ENCODE measurements at places on chromosomes 13 and 19.
A peak's percentile ranks its signal among the peaks of the same experiment; 100 is the strongest.

DNA sequence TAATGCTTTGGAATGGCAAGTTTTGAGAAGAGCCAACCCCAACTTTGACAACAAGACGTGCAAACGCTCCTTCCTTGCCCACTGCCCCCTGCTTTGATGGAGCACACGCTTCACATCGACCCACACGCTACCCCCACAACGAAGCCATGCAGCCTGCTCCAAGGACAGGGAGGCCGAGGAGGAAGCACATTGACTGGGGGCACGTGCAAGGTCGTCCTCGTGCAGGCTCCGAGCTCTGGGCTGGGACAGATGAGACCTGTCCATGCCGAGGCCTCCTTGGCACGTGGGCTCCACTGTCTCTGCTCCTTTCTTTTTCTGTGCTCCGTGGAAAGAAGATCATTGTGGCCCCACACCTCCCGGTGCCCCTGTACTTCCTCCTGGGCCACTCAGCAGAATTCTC lies 309.0 kb downstream of the TEX29 start:
- no peak for DNase-seq

GRCh38 chr13:110811771-110812120 lies 98.2 kb downstream of the ING1 start:
- DNase-seq: no peak

DNA sequence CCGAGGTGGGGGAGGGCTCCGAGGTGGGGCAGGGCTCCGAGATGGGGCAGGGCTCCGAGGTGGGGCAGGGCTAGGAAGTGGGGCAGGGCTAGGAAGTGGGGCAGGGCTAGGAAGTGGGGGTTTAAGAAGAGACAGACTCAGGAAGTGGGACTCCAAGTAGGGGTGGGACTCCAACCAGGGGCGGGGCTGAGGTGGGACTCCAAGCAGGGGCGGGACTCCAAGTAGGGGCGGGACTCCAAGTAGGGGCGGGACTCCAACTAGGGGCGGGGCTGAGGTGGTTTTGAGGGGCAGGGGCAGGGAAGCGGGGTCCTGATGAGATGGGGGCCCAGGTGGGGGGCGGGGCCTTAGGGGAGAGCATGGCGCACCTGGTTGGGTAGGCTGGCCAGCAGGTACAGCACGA lies 13.6 kb downstream of the CFD start:
- peak; percentile 54 for DNase-seq

- no peak for DNase-seq
These were observed 2.9 kb upstream of the NRTN start for GRCh38 chr19:5801796-5802619.

DNA sequence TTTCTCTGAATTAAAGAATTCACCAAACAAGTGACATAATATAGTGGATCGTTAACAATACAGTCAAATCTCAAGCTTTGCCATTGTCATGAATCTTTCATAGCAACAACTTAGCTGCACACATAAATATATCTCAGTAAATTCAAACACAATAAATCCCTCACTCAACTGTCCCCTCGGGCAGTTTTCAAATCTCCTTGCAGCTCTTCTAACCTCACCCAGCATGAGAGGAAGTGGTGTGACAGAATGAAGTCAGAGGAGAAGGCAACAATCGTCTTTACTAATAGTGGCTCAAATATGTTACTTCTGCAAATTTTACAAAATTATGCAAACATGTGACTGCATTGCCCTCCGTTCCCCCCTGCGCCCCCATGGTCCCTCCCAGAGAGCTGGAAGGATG lies 148.2 kb downstream of the RAP2A start:
- no peak for DNase-seq

GRCh38 chr13:27968316-27969081 lies 616 bp downstream of the CDX2 start:
- no peak for DNase-seq

DNA sequence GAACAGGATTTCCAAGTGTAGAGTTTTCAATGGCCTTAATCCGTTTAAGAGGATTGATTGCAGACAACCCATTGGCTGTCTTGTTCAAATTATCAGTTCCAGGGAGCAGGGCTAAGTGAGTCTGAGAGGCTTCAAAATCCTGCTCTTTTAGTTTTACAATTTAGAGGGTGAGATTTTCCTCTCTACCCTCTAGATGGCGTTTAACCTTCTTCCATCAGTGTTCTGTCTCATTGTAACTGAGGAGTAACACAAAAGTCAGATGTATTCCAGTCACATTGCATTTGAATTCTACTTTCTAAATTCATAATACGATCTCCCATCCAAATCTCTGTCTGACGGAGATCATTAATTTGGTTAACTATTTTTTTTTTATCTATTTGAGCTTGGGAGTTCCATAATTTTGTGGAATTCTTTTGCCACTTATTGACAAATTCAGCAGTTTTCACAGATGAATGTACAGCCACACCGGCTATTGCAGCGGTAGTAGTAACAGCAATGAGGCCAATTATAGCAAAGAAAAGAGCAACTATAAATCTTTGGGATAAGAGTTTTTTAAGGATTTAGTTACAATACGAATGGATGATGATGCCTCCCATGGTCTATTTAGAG lies 7.8 kb upstream of the C19orf84 start:
- DNase-seq: no peak

- DNase-seq: no peak
These were observed 124.1 kb upstream of the SPACA7 start for GRCh38 chr13:112251930-112252585.

- no peak for DNase-seq
These were observed 24.2 kb downstream of the C19orf12 start for GRCh38 chr19:29690842-29691241.

DNA sequence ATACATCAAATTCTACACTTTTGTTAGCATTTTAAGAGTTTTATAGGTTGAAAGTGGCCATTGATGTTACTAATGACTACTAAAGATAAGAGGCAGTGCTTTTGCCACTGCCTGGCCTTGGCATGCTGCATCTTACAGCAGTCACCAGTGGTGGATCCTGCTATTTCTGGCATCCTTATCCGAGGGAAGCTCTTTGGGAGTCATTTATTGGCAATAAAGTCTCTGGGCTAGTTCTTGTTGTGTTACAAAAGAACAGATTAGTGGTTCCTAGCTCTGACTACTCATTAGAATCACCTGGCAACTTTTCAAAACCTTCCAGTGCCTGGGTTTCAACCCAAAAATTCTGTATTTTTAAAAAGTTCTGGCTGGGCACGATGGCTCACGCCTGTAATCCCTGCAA lies 94.5 kb downstream of the ZMYM2 start:
- DNase-seq: no peak

DNA sequence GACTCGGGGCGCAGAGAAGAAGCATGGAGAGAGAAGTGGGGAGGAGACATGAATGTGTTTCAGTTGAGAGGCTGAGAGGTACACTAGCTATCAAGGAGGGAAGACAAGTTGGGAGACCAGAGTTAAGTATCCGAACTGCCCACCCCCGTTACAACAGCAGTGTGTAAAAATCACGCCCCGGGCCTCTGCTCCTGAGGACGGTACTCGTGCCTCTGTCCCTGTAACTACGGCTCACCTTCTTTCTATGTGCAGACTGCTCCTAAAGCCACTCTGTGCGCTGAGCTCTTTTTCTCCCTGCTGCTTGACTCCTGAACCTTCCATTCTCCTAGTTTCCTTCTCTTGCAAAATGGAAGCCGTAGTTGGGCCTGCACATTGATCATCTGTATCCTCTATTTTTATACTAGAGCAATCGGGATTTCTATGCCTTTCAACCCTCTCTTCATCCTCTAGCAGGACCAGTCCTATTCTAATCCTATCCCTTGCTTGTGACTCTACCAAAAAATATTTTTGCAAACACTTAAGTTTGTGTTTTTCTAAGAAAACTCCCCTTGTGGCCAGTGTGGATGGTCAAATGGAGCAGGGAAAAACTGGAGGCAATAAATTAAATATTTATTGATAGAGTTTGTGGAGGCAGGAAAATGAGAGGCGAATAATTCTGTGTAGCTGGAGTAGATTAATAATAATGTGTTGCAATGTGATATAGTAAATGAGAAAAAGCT lies 569 bp downstream of the POLR1D start:
- no peak for DNase-seq

DNA sequence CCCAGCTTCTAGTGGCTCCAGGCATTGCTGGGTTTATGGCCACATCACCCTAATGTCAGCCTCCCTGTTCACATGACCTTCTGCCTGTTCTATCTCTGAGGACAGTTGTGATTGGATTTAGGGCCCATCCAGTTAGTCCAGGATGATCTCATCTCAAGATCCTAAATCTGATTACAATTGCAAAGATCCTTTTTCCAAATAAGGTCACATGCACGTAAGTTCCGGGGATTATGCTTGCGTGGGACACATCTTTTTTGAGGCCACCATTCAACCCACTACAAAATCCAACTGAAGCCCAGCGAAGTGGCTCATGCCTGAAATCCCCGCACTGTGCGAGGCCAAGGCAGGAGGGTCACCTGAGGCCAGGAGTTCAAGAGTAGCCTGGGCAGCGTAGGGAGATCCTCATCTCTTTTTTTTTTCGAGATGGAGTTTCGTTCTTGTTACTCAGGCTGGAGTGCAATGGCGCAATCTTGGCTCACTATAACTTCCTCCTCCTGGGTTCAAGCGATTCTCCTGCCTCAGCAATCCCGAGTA lies 12.3 kb downstream of the PLD3 start:
- DNase-seq: no peak

DNA sequence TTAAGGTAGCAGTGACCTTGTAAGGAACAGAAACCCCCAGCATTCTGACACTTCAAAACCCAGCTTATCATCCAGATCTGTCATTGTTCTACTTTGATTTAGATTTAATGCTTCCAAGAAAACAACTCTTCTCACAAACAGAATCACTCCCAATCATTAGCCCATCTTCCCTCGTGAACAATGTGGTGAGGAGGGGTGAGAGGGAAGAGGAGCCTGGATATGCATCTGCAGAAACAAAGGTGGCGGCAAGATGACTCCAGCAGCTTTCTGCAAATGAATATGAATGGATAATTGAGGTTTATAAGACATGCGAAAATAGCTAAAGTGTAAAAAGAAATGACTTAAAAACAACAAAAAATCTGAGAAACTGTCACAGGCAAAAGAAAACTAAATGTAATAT lies 859.9 kb upstream of the SLC10A2 start:
- DNase-seq: no peak

DNA sequence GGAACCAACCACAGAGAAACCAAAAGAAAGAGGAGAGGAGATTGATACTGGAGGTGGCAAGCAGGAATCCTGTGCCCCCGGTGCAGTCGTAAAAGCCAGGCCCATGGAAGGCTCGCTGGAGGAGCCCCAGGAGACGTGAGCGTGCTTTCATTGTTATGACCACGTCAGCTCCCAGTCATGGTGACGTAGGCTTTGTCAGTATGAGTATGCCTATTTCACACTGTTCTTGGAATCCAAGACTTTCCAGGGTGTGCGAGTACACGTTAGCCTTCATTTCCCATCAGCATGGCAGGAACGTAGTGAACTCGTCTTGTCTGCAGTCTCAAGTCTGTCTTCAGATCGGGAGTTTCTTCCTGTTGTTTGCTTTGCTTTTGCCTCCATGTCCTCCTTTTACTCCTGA lies 15.4 kb upstream of the CHAMP1 start:
- DNase-seq: no peak

DNA sequence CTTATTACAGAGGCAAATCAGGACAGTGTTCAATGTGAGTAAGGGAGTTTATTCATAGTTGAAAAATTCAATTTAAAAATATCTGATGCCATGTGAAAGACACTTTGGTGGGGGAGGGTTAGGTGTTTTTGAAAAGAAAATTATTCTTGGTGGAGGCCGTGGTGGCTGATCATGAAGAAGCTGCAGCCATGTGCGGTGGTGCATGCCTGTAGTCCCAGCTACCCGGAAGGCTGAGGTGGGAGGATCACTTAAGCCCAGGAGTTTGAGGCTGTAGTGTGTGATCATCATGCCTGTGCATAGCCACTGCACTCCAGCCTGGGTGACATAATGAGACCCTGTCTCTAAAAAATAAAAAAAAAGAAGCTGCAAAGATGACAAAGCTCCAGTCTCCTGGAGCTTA lies 28.6 kb downstream of the WDFY2 start:
- DNase-seq: no peak
